ENCODE measurements at places on chromosomes 13 and 19. TPM values are rescaled to one million over a fixed set of nuclear protein-coding genes. Genes with fewer than 3 reads are reported as not detected.

The SIGLEC14 gene
- not detected for total RNA-seq

The CLC gene
- total RNA-seq: not detected

The ZNF846 gene
- 14.1 TPM for total RNA-seq

The FPR3 gene
- total RNA-seq: 1.1 TPM

The TRPM4 gene
- total RNA-seq: 15.9 TPM

The PSG1 gene
- total RNA-seq: 0.36 TPM

The ATP1A3 gene
- total RNA-seq: under 0.01 TPM

The CLDND2 gene
- not detected for total RNA-seq

The MRPL54 gene
- total RNA-seq: 41.6 TPM

The ZC3H4 gene
- total RNA-seq: 10.9 TPM
